Bronchus fibroblast of lung (primary cell): ENCODE measurements at places on chromosomes 1 and 21. TPM values are rescaled to one million over a fixed set of nuclear protein-coding genes. Genes with fewer than 3 reads are reported as not detected.

C1QA gene
- total RNA-seq = not detected in 2 replicates

CA6 gene
- not detected in 2 replicates for total RNA-seq

KIF17 gene
- 1.0 and 1.8 TPM in 2 replicates for total RNA-seq

SPATA1 gene
- not detected in 2 replicates for total RNA-seq

KRTAP7-1 gene
- not detected in 2 replicates for total RNA-seq

SLAMF9 gene
- total RNA-seq = not detected in 2 replicates

NPR1 gene
- under 0.01 and 0.15 TPM in 2 replicates for total RNA-seq

RNU1-4 gene
- total RNA-seq = under 0.01 TPM in 1 of 2 replicates, not detected in the other
